ENCODE measurements at places on chromosomes 4 and X. TPM values are rescaled to one million over a fixed set of nuclear protein-coding genes. Genes with fewer than 3 reads are reported as not detected.

DNA sequence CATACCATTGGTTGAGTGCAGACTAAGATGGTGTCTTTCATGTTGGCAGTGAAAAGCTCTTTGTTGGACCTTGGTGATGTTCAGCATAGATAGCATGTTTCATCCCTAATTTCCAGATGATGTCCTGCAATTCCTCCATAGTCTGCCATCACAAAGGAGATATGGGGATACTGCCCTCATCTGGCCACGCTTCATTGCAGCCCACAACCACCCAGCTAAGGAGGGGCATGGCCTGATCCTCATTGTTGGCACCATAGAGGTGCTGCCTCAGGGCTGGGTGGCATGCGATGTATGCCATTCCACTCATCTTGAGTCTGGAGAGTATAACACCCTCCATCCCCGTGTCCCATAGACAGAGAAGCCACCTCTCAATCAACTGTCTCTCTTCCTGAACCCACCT, 31.5 kb upstream of the NUDT6 start:
- H3K36me3 ChIP-seq: peaks cover 5% of the 10 kb centered on the region
- no peak overlapping the region for H3K27ac ChIP-seq
- H3K27me3 ChIP-seq: no peaks in the 10 kb centered on the region
- H3K4me1 ChIP-seq: no peaks in the 10 kb centered on the region

GRCh38 chrX:150899191-150899757, 806 bp upstream of the CD99L2 start:
- no peaks in the 10 kb centered on the region for H3K4me1 ChIP-seq
- H3K27ac ChIP-seq: peak overlapping the region; percentile 80
- DNase-seq: peak; percentile 57
- H3K36me3 ChIP-seq: no peaks in the 10 kb centered on the region
- H3K4me3 ChIP-seq: peak overlapping the region; percentile 77

- no peaks in the 10 kb centered on the region for H3K27me3 ChIP-seq
- no peaks in the 10 kb centered on the region for H3K36me3 ChIP-seq
- DNase-seq: no peak
- no peak overlapping the region for H3K4me3 ChIP-seq
- H3K27ac ChIP-seq: no peak overlapping the region
Observed at GRCh38 chr4:181661090-181661489, 582.1 kb upstream of the TENM3 start.

DNA sequence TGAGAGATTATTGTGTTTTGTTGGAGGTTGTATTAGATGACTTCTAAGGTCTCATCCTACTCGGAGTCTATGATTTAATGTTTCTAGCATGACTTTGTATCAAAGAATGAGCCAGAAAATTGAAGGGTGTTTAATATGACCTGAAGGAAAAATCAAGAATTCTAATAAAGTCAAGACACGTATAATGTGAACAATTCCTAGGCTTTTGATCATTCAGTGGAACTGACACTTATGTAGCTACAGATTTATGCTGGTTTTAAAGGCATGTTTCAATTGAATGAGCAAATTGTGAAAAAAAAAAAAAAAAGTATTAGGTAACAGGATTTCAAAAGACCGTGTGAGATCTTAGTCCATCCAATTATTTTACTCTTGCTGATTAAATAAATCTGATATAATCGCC, 64.9 kb downstream of the GRID2 start:
- no peak for DNase-seq
- no peak overlapping the region for H3K27ac ChIP-seq
- H3K4me3 ChIP-seq: no peak overlapping the region
- H3K27me3 ChIP-seq: no peaks in the 10 kb centered on the region
- no peaks in the 10 kb centered on the region for H3K36me3 ChIP-seq
- no peaks in the 10 kb centered on the region for H3K4me1 ChIP-seq

Gene GPAT3
- total RNA-seq: 18.9 TPM

GRCh38 chr4:3465698-3466671, 2.9 kb downstream of the DOK7 start:
- H3K36me3 ChIP-seq: no peaks in the 10 kb centered on the region
- peak; percentile 76 for DNase-seq
- peak overlapping the region; percentile 32 for H3K4me3 ChIP-seq
- no peaks in the 10 kb centered on the region for H3K27me3 ChIP-seq

- H3K4me1 ChIP-seq: no peaks in the 10 kb centered on the region
- no peak overlapping the region for H3K27ac ChIP-seq
- H3K36me3 ChIP-seq: no peaks in the 10 kb centered on the region
Observed at GRCh38 chrX:5958523-5958922, 270.1 kb downstream of the NLGN4X start.

DNA sequence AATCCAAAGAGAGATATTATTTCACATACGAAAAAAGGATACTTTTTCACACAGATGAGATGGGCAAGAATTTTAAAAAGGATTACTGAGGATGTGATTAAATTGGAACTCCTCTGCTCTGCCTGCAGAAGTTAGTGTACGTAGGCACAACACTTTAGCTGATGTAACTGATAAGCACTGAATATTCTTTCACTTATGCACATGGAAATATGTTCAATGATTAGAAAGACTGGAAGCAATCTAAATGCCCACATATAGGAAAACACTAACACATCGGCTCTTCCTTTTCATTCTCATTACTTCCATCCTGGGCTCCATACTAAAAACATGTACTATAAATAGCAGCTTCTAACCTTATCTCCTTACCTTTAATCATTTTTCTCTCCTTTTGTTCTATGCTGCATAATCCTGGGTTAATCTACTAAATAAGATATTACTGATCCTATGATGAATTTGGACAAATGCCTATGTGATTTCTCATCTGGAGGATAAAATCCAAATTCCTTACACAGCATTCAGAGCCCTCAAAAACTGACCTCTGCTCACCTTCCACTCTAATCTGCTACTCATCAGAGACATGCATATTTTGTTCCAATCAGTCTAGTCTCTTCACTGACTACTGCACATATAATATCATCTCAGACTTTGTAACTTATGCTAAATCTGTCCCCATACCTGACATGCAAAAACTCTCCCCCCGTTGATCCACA, 197.8 kb downstream of the PDGFC start:
- H3K36me3 ChIP-seq: no peaks in the 10 kb centered on the region
- H3K27me3 ChIP-seq: no peaks in the 10 kb centered on the region

DNA sequence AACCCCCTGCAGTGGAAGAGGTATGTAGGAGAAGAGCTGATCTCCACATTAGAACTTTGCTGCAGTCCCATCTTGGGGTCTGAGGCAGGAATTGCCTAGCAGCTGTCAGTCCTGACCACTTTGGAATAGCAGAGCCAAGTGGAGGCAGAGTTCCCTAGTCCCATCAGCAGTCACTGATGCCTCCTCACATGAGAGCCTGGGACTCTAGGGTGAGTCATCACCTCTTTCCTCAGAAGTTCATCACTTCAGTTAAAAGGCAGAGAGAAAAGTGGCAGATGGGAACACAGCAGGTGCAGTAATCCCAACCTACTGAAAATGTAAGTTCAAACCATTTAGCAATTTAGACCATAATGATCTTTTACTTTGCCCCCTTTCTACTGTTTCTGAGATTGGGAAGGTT, 73.9 kb upstream of the MED14 start:
- DNase-seq: no peak
- H3K36me3 ChIP-seq: no peaks in the 10 kb centered on the region

Gene KCND1
- total RNA-seq: 0.41 TPM

- no peaks in the 10 kb centered on the region for H3K27me3 ChIP-seq
- no peaks in the 10 kb centered on the region for H3K4me1 ChIP-seq
- no peak for DNase-seq
- no peak overlapping the region for H3K27ac ChIP-seq
- no peak overlapping the region for H3K4me3 ChIP-seq
Observed at GRCh38 chr4:149523039-149523438, 292.6 kb downstream of the IQCM start.

Gene GPRASP3
- 1.5 TPM for total RNA-seq

Gene SHROOM4
- 5.6 TPM for total RNA-seq

GRCh38 chr4:80694171-80694570, 336.3 kb upstream of the BMP3 start:
- H3K4me3 ChIP-seq: no peak overlapping the region
- H3K27ac ChIP-seq: no peak overlapping the region
- H3K27me3 ChIP-seq: no peaks in the 10 kb centered on the region
- no peaks in the 10 kb centered on the region for H3K4me1 ChIP-seq

GRCh38 chr4:26474551-26474950, 15.7 kb downstream of the CCKAR start:
- no peaks in the 10 kb centered on the region for H3K27me3 ChIP-seq
- no peaks in the 10 kb centered on the region for H3K4me1 ChIP-seq
- no peak overlapping the region for H3K4me3 ChIP-seq
- H3K36me3 ChIP-seq: no peaks in the 10 kb centered on the region
- DNase-seq: no peak

DNA sequence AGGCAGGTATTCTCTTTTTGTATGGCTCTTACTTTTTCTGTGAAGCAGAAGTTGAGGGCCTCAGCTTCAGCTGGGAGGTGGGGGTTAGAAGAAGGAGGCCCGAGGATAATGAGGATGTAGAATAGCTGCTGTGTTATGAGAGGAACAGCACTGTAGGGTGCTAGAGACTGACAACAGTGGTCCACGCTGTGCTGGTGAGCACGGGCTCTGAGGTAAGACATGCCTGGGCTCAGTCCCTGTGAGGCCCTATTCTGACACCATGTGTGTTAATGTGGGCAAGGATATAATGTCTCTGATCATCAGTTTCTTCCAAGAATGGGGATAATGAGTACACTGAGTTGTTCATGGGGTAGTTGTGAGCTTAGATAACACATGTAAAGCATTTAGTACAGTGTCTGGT, 55.3 kb upstream of the SFRP2 start:
- H3K27me3 ChIP-seq: peaks cover 4% of the 10 kb centered on the region
- H3K4me1 ChIP-seq: no peaks in the 10 kb centered on the region
- no peak overlapping the region for H3K4me3 ChIP-seq
- no peaks in the 10 kb centered on the region for H3K36me3 ChIP-seq
- H3K27ac ChIP-seq: no peak overlapping the region

DNA sequence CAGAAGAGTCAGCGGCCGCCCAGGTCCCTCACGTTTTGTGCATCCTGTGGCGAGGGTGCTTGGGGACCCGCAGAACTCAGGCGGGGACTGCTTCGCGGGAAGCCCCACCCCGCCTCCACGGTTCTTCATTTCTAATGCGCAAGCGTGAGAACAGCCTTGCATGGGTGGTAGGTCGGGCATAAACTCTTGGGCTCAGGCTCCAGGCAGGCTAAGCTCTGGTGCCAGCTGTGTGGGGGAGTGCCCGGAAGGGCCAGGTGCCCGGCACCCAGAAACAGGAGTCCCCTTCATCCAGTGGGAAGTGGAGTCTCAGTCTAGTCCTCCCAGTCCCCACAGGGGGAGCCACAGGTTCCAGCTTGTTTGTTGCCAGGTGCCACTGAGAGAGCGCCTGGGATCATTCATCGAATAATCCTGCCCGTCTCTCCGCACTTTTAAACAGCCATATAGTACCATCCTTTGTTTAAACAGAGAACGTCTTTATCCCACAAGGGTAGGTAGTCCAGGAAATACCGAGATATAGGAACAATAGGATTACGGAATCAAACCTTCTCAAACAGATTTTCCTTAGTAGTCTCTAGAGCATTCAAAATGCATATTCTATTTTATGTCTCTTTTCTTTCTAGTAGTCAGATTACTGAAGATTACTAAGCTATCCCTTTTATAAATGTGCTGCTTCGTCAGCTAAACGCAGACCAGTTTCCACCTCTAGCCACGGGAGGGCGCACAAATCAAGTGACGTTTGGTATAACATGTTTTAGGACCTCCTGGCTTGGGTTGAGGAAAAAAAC, 12.7 kb upstream of the RBBP7 start:
- DNase-seq: peak; percentile 59
- peak overlapping the region; percentile 62 for H3K4me3 ChIP-seq

Gene CYSLTR1
- 0.86 TPM for total RNA-seq

DNA sequence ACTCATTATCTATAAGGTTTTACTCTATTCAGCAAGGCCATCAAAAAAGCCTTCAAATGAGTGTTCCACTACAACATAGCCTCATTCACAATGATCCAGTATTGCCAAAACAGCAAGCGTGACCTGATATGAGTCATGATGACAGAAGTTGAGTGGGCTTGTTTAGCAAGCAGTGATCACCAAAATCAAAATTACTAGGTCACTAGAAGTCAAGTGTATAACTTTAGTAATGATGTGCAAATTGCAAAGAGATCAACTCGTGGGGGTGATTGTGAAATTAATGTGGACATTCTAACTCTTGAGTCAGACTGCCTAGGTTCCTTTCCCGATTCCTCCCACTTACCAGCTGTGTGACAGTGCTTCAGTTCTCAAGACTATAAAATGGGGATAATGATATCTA, 124.5 kb downstream of the CHM start:
- no peaks in the 10 kb centered on the region for H3K36me3 ChIP-seq
- H3K27me3 ChIP-seq: no peaks in the 10 kb centered on the region
- DNase-seq: no peak

DNA sequence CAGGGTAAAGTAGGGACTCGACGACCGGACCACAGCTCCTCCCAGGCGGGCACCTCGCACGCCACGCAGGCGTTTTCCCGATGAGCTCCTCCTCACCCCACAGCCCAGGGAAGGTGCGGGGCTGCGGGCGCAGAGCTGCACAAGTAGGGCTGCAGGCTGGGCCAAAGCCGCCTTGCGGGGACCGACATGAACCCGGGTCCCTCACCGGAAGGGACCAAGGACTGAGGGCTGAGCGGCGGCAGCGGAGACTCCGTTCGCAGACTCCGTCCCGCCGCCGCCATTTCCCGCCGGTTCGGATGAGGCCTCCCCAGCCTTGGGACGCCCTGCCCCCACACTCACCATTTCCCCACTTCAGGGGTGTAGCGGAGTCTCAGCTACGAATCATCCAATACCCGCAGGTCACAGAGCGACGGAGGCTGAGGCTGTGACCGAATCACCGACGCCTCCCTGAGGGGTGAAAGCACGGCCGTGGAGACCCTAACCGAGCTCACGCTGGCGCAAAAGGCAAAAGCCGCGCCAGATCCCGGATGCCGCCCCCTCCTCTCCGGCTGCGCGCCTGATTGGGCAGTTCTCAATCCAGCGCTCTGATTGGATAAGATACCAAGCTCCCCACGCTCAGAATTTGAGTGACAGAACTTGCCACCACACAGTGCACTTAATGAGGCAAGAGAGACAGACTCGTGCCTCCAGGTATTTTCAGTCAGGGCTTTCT, at the start of gene ZNF732:
TSS of gene ZNF732 (minus strand) at position 506 of the 712 bp plus-strand sequence. CDS start at position 342, 164 bp downstream.
- no peaks in the 10 kb centered on the region for H3K36me3 ChIP-seq
- no peaks in the 10 kb centered on the region for H3K4me1 ChIP-seq
- no peak within 1 kb of the TSS for H3K27ac ChIP-seq
- peak within 1 kb of the TSS; percentile 47 for H3K4me3 ChIP-seq
- H3K27me3 ChIP-seq: no peaks in the 10 kb centered on the region

All from psoas muscle (tissue), 8 donors.